ENCODE measurements at places on chromosomes 12 and 14. TPM values are rescaled to one million over a fixed set of nuclear protein-coding genes. Genes with fewer than 3 reads are reported as not detected.

GRCh38 chr12:109638735-109639134, 65.1 kb downstream of the MVK start:
- no peak for DNase-seq

Gene TTC9
- total RNA-seq = 1.6 TPM

DNA sequence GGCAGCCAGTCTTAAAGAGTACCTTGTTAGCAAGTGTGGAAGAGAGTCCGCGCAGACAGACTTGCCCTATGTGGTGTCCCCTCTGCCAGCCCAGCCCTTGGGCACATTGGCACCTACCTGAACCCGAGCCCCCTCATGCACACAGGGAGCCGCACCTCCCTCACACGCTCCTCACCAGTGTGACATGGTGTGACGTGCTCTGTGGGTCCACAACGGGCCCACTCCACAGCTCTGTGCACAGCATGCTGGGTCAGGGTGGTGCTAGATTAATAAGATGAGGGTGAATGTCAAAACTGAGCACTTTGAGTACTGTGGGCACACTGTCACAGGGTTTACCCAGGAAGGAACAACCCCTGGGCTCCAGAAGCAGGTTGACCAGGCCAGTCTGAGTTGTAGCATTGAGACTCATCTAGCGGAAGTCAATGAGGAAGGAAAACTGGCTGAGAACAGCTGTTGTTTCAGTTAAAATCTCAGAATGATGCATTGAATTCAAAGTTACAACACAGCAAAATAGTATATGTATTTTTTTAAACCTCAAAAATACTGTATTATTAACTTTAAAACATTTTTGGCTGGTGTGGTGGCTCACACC, 53.4 kb upstream of the AMN start:
- no peak for DNase-seq

DNA sequence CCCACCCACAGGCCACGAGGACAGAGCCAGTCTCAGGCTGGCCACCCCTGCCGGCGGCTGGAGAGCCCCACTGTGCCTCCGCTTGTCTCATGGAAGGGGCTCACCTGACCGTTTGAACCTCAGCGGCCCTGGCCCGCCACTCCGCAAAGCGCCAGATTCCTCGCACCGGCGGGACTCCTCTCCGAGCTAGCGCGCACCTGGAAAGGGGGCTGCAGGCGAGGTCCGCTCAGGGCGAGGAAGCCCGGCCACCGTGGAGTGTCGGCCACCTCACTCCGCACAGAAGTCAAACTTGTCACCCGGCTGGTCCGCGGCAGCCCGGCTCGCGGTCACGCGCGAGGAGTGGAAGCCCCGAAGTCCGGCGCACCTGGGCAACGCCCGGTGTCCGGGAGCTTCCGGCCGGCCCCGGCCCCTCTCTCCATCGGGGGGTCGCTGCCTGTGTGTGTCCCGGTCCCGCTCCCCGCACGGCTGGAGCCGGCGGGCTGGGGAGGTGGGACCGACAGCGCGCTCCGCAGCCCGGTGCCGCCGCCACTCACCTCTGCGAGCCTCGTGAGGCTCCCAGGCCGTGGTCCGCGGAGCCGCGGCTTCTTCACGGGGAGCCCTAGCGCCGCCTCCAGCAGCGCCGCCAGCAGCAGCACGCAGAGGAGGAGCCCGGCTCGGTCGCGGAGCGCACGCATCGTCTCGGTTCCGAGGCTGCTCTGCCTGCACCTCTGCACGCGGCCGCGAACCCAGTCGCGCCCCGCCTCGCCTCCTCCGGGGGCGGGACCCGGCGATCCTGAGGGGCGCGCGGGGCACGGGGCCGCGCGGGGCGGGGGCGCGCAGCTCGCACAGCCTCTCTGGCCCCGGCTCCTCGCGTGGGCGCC, at the start of gene ISM2:
ISM2 (minus strand) TSS at position 697 of the 860 bp plus-strand sequence; CDS start at position 674, 23 bp downstream.
- DNase-seq = no peak

DNA sequence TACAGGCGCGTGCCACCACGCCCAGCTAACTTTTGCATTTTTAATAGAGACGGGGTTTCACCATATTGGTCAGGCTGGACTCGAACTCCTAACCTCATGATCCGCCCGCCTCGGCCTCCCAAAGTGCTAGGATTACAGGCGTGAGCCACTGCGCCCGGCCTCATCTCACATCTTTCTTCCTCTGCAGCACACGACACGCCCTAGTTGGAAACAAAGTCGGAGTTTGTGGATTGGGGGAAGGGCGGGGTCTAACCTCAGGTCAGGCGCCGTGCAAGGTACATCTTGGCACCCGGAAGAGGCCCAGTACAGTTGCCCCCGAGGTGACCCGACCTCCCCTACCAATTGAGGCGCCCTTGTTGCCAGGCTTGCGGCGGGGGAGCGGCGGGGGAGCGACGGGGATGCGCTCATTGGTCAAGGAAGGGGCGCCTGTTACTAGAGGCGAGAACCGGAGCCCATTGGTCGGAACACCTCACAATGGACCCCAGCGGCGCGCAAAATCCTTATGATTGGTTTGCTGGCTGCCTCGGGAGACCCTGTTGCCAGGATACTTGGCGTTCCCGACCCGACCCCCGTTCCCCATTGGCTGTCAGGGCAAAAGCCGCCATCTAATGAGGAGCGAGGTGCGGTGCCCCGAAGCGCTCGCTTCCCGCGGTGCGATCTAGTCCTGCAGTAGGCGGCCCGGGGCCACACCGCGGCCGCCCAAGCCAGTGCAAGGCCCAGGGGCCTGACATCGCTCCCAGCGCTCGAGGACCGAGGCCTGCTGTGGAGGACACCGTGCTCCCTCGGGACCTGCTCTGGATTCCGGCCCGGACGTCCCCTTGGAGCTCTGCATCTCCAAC, at the start of gene REC8:
REC8 (plus strand) TSS at position 659 of the 839 bp plus-strand sequence. CDS start 473 bp downstream, outside the sequence.
- peak; percentile 93 for DNase-seq

Gene PPP1R3E
- 20.7 TPM for total RNA-seq

Gene ATP6V1D
- 74.9 TPM for total RNA-seq

Gene PZP
- not detected for total RNA-seq

DNA sequence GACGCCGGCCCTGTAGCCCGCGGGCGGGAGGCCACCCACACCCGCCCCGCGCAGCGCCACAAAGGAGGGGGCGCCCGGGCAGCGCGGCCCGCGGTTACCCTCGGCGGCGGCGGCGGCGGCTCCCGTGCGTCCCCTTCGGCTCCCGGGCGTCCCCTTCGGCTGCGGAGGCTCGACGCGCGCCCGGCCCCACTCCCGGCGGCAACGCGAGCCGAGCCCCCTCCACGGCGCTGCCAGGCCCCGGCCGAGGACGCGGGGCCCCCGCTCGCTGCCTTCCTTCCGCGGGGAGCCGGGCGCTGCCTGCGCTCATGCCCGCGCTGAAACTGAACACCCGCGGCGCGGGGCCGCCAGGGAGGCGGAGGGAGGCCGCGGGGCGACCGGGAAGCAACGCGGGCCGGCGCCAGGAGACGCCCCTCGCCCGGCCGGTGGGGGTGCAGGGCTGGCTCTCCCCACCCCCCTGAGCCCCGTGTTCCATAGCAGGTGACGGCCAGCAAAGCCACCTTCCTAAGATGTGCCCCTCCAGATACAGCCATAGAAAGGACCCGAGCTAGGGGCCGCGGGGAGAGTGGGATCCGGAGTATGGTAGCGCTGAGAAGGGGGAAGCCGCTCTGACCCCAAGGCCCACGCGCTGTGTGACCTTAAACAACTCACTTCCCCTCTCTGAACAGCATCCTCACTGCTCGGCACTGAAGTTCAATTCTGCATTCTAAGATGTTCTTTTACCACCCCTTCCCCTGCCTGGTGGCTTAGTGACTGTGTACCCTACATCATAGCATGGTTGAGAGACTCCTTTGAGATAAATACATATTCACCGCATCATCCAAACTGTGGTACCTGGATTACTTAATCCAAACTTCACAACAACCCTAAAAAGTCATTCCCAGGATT, 42.8 kb downstream of the KDM2B start:
- no peak for DNase-seq

- DNase-seq = no peak
Measured at GRCh38 chr12:119139448-119139847, 39.3 kb upstream of the HSPB8 start.

DNA sequence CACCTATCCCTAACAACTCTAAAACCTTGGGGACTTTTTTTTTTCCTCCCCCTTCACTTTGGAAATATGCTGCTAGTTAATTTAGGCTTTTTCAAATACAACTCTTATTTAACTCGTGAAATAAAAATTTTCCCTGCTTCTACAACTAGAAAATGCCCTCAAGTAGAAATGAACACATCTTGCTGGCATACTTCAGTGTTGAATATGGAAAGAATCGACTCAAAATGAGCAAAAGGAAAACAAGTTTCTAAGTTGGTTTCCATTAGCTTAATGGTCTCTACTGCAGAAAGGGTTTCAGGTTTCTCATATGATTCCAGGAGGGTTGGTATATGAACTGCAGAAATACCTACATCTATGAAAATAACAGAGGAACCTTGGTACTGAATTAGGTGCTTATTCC, 118.3 kb upstream of the TMTC1 start:
- no peak for DNase-seq

DNA sequence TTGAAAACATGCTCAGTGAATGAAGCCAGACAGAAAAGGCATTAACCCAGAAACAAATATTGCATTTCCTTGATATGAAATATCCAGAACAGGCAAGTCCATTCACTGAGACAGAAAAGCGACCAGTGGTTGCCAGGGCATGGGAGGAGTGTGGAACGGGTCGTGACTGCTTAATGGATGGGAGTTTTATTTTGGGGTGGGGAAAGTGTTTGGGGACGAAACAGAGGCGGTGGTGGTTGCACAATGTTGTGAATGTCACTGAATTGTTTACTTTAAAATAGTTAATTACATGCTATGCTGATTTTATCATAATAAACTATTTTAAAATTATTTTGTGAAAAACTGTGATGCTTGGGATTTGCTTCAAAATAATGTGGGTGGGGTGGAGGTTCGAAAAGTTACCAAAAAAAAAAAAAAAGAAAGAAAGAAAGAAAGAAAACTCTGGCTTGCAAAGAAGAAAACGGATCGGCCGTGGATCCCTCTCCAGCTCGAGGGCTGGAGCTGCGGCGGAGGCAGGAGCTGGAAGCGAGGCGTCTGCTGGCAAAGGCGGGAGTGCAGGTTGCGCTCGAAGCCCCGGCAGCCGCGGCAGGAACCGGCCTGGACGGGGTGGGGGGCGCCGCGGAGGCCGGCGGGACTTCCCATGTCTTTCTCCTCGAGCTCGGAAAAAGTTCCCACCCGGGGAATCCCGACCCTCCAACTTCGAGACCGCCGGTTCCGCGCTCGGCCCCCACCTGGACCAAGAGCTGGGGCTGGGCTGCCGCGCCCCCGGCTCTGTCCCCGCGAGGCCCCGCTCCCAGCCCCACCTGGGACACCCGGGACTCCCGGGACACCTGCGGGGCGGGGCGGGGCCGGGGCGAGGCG, 524 bp upstream of the P2RX2 start:
- no peak for DNase-seq

Gene LRCOL1
- total RNA-seq = not detected

- DNase-seq = no peak
Measured at GRCh38 chr12:52005903-52006703, 643 bp upstream of the TAMALIN start.

GRCh38 chr12:124035163-124035562, 62.1 kb downstream of the ZNF664 start:
- DNase-seq = no peak

GRCh38 chr14:82854131-82854530, 1320.5 kb upstream of the SEL1L start:
- no peak for DNase-seq

DNA sequence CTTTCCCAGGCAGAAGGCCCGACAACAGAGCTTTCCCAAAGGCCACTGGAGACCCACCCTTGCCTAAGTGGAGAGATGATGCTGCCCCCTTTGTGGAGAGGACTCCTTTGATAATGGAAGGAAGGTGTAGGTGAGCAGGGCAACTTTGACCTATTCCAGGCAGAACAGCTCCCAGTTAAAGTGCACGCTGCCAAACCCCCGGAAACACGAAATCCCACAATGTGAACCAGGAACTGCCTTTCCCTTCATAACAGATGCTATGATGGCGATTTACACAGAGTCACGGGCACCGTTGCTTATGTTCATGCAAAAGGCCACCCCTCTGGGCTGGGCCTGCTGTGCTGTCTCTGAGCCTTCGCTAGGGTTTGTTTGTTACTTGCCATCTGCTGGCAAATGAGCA, 34.6 kb downstream of the PRIMA1 start:
- DNase-seq = no peak

Measured in chondrocyte (in vitro differentiated cells).